ENCODE measurements at places on chromosomes 3 and 15.

DNA sequence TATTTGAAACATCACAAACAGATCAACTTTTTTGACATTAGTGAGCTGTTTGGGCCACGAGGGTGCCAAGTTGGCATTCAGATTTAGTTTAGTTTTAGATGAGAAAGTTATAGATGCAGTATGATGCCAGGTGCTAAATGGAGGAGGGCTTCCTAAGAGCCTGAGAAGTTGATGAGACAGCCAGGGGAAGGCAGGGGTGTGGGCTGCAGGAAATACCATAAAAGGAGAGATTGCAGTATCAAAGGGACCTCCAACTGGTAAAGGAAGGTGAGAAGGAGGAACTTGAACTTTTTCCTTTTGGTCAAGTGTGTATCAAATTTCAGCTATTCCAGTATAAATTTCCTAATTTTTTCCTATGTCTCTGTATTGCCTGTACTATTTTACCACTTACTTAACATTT, 2.0 kb upstream of the TNIK start:
- no peak for DNase-seq

GRCh38 chr15:45795440-45796069, 160.7 kb downstream of the SQOR start:
- DNase-seq, result no peak

DNA sequence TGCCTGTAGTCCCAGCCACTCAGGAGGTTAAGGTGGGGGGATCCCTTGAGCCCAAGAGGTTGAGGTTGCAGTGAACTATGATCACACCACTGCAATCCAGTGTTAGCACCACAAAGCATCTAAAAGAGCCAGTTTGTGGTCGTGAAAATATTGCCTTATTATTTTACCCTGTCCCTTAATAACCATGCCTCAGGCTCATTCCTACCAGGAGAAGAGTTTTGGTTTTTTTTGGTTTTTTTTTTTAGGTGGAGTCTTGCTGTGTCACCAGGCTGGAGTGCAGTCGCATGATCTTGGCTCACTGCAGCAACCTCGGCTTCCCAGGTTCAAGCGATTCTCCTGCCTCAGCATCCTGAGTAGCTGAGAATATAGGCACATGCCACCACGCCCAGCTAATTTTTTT, 17.9 kb upstream of the AVEN start:
- no peak for DNase-seq

DNA sequence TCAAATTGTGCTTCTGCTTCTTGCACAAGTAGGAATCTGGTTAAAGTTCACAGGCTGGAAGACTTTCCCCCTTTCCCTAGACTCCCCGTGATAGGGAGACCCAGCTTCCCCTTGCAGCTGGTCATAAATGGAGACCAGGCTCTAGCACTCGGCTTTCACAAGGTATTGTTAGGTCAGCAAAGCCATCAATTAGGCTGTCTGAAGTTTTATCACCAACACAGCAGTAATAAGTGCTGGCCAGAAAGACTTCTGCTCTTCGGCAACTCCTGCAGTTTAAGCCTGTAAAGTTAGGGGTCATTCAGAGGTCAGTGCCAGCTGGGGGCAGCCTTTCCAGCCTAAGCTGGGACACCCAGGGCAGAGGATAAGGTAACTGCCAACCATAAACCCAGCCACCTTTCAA, 203.4 kb downstream of the MEIS2 start:
- no peak for DNase-seq

DNA sequence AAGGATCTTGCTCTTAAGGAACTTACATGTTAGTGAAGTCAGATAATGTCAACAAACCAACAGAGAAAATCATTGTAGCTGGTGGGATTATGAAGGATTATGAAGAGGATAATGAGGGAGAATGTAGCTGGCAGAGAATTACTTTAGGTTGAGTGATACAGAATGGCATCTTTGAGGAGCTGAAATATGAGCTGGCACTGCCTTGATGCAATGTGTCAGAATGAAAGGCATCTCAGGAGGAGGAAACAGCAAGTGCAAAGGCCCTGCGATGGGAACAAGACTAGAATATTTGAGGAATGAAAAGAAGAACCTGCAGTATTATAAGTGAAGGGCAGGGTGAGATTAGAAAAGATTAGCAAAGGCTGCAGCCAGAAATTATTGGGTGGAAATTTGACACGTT, 237.2 kb upstream of the ADAMTS9 start:
- DNase-seq, result no peak

GRCh38 chr15:51322621-51323296, 15.6 kb downstream of the CYP19A1 start:
- DNase-seq, result no peak

GRCh38 chr3:40337136-40338108, 27.9 kb downstream of the EIF1B start:
- no peak for DNase-seq

- DNase-seq, result no peak
Measured at GRCh38 chr3:16995601-16996000, 110.8 kb downstream of the PLCL2 start.
